ENCODE measurements at places on chromosomes 5 and 9.

GRCh38 chr5:179153921-179154345, 93.8 kb downstream of the ZNF354C start:
- DNase-seq = no peak

DNA sequence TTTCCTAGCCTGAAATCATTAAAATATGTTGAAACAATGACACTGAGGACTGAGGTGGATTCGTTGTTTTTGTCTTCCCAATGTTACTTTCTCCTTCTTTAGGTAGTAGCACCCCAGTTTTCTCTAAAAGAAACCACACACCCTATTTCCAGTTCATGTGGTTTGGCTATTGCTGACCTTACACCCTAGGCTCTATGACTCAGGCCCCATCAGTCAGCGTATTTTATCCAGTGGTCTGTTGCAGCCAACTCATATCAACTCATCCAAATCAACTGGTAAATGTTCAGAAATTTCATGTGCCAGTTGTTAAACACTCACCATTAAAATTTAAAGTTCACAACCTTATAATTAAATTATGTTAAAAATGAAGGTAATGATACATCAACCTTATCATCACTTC, 44.6 kb upstream of the NFIB start:
- DNase-seq = no peak

DNA sequence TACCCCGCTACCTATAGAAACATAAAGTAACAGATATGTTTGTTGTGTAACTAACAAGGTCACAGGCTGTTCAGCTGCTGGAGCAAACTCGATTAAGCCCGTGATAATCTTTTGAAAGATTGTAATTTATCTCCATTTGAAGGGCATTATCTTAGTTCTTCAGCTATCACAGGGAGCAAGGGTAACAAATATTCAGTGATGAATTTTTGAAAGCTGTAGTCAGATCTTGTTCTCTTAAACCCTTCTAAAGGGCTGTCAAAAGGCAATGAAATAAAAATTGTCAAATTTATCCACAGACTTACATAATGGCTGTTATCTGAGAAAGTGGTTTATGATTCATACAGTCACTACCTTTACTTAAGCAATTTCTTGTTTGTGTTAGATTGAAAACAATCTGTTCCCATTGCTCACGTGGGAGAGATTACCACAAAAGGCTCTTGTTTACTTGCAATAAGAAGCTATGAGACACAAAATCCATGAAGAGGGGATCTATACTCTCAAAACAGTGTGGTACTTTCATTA, 78.3 kb upstream of the ZNF608 start:
- DNase-seq = no peak

GRCh38 chr9:122158202-122158601, 1.4 kb downstream of the NDUFA8 start:
- peak; percentile 49 for DNase-seq

DNA sequence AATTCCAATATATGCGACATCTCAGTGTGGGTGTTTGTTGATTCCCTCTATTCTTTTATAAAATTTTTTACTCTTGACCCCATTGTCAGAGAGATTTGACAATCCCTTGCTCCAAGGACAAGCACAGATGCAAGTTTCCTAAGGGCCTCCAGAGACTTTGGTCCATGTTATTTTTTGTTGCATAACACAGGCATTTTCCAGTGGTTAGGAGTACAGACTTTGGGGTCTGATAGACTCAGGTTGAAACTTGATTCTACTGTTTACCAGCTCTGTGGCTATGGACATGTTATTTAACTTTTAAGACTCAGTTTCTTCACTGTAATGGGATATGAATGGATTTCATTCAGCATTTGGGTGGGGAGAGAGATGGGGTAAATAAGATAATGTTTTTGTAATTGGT, 361.3 kb downstream of the ENC1 start:
- DNase-seq = no peak

DNA sequence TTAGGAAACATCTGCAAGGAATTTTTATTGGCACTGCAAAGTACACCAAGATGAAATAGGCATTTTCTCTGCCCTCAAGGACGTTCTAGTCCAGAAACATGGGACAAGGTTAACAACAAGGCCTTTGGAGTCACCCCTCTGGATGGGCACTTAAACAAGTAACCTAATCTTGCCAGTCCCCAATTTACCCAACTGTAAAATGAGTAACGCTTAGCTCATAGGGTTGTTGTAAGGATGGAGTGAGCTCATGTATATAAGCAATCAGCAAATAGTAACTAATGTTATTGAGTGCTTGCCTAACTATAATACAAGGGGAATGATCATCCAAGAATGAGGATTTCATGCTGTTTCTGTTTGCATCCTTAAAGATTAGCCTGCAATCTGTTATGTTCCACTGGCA, 189.3 kb downstream of the PAPPA start:
- no peak for DNase-seq

DNA sequence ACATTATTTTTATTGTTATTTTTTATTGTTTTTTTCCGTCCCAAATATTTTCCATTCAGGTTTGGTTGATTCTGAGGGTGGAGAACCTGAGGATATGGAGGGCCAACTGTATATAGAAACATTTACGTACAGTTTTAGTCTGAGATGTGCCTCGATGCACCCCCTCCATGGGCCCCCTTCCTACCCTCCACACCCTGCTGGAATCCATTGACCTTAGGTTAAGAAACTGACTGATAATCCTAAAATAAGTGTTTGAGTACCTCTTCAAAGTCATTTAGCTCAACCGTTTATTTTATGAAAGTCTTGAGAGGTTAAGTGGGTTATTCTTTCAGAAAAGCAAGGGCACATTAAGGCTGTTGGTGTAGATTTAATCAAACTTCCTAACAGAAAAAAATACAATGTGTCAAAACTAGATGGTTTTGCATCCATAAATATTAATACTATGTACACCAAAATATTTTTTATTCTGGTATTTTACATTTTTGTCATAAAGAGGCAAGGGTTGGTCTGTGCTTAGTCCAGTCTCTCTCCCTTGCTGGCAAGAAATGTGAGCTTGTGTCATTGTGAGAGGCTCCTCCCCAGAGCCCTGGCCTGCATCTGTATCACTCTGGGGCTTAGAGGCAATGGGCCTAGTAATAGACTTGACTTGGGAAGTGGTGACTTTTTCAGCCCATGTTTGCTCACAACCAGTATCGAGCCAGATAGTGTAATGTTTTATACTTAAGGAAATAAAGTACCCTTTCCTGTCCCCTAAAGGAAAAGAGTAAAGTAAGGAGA, 15.7 kb downstream of the MTRR start:
- DNase-seq = no peak

DNA sequence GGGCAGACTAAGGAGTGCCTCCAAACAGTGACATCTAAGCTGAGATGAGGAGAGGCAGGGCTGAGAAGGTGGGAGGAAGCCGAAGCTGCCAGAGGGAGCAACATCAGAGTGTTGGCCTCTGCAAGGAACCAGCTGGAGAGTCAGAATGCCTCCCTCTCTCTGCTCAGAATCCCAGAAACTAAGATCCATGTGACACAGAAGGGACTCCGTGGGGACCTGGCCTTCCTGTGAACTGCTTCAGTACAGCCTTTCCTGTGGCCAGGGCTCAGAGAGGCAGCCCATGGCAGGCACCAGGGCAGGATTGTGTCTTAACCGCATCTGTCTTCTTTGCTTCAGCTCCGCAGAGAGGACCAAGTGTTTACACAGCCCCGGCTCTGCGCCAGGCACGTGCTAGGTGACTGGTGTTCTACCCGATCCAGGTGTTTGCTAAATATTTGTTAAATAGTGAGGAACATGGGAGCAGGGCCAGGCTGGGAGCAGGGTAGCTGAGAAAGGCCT, 33.5 kb downstream of the KCNMB1 start:
- DNase-seq = no peak

- DNase-seq = no peak
Observed at GRCh38 chr5:178199581-178200434, 4.5 kb upstream of the HNRNPAB start.

DNA sequence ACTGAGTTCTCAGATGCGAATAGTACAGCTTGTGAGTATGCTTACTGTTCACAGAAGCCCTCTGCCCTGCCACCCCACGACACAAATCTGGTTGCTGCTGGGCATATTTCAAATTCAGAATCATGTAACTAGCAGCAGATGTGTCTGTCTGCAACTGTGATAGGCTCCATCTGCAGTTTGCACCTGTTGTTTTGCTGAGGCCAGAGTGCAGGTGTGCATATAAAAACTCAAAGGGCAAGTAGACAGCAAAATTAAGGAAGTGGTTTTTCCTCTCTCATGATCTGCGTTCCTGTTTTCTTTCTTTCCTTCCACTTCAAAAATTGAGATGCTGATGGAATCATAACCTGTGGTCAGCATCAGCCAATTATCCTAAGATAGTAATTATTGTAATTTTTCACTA, 1000.5 kb downstream of the PTPRD start:
- peak; percentile 96 for DNase-seq

DNA sequence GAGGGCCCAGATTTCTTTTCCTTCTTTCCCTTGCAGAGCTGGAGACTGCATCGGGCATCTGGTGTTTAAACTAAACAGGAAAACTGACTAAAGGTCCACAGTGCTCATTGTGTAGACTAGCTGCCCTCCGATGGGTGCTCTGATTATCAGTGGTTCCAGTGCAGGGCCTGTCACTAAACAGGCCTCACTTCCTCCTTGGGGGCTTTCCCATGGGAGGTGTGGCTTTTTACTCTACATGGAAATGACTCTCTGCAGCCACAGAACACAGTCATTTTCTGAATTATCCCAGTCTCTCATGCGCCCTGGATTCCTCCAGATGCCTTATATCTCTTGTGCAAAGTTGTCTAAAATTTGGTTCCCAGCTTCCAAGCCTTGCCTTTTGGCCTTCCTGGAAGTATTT, 199.2 kb downstream of the TRIO start:
- DNase-seq = no peak

- DNase-seq = no peak
Observed at GRCh38 chr5:132526974-132527564, 16.3 kb downstream of the IL5 start.

- no peak for DNase-seq
Observed at GRCh38 chr5:54705994-54706653, 188.6 kb downstream of the SNX18 start.

- no peak for DNase-seq
Observed at GRCh38 chr5:4817767-4818166, 322.4 kb upstream of the ADAMTS16 start.

DNA sequence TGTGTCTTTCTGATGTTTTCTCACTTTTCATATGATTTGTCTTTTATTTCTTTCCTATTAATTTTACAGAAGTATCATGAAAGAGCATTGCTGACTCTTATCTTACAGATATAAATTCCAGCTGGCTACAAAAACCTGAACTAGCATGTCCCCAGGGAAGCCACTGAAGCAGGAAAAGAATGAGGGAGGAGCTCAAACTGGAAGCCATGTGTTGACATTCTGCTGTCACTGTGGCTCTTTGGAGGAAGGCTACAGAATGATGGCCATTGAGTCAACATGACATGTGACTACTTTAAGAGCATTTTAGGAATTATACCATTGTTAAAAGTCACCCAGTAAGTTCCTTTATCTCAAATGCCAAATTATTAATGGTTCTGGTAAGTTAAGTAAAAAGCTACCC, 638.3 kb upstream of the DMAC1 start:
- no peak for DNase-seq

DNA sequence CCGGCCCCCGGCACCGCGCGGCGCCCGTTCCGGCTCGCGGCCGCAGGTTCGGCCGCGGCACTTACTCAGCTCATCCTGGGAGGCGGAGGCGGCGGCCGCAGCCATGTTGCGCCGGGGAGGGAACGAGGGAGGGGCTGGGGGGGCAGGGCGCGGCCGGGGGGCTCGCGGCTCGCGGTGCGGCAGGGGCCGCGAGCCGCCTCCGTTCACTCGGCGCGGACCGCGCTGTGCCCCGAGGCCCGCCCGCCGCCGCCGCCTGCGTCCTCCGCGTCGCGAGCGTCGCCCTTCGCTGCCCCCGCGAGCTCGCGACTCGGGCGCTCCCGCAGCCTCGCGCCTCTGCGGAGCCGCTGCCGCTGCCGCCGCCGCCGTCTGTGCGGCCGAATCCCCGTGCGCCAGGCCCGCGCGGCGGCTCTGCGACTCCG, 735 bp downstream of the ECPAS start:
- DNase-seq = peak; percentile 38

GRCh38 chr5:14503017-14503680, 78.4 kb upstream of the OTULINL start:
- no peak for DNase-seq

- no peak for DNase-seq
Observed at GRCh38 chr9:103991698-103992097, 102.4 kb upstream of the SMC2 start.

- no peak for DNase-seq
Observed at GRCh38 chr5:125422342-125422741, 675.9 kb upstream of the ZNF608 start.

- no peak for DNase-seq
Observed at GRCh38 chr5:98314292-98314691, 459.2 kb upstream of the RGMB start.

GRCh38 chr5:135213466-135214239, 179.6 kb upstream of the PITX1 start:
- no peak for DNase-seq

DNA sequence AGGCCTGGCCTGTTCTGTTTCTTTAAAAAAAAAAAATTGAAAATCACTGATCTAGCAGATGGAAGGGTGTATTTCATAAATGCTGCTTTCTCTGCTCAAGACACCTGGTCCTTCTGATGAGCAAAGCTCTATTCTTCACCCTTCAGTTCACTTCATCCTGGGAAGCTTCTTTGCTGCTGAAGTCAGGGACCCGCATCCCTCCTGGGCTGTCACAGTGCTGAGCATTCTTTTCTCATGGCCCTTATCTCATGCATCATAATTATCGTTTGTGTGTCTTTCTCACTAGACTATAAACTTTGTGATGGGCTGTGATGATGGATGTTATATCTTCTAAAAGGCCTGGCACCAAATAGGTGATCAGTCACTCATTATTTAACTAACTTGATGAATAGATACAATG, 461.0 kb downstream of the GADD45G start:
- no peak for DNase-seq

GRCh38 chr9:79701651-79702050, 129.9 kb downstream of the TLE4 start:
- no peak for DNase-seq

- DNase-seq = no peak
Observed at GRCh38 chr5:141757402-141757801, 75.4 kb upstream of the ARAP3 start.

- no peak for DNase-seq
Observed at GRCh38 chr5:150044712-150045111, 41.6 kb downstream of the CSF1R start.

GRCh38 chr5:114360816-114361723, 800 bp upstream of the KCNN2 start:
- peak; percentile 55 for DNase-seq

DNA sequence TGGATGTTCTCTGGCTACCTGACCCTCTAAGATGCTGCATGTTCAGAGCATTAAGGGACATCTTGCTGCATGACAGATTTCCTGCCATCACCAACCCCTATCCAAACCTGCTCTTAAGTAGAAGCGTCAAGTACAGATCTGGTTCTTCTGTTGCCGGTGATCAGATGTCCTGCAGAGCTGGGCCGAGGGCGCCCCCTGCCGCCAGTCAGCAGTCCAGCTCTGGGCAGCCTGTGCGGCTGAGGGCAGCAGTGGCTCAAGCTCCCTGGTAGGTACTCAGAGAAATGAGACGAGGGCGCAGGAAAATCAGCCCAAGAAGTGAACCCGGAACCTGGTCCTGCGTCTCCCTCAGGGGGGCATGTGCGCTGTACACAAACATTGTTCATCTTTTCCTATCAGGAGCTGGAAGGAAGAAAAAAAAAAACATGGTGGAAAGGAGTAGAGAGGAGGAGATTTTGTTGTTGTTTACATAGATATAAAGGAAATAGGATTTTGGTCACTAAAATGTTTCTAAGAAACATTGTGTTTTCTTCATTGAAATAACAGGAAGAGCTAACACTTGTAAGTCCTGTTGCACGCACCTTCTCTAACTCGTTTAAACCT, 95.8 kb downstream of the CFAP90 start:
- peak; percentile 75 for DNase-seq

GRCh38 chr9:14529054-14529453, 164.2 kb downstream of the ZDHHC21 start:
- no peak for DNase-seq
